ENCODE measurements at places on chromosomes 2 and 18.

DNA sequence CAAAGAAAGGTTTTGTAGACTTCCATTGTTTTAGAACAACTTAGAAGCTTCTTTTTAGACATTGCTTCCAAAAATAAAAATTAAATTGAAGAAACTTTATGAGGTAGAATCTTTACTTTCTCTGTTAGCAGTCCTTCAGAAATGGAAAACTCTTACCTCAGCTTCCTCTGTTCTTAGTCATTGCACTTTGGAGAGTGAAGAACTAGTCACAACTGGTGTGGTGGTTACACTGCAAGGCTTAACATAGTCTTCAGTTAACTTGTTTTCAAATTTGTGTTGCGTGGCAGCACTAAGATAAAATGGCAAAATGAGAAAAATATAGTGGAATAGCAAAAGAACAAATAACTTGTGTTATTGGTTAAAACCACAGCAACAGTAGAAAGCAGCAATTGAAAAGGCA is 332.6 kb downstream of the KIAA1328 start:
- no peak for DNase-seq

- no peak for DNase-seq
These were observed 12.2 kb upstream of the ATP6V1B1 start for GRCh38 chr2:70923378-70924015.

DNA sequence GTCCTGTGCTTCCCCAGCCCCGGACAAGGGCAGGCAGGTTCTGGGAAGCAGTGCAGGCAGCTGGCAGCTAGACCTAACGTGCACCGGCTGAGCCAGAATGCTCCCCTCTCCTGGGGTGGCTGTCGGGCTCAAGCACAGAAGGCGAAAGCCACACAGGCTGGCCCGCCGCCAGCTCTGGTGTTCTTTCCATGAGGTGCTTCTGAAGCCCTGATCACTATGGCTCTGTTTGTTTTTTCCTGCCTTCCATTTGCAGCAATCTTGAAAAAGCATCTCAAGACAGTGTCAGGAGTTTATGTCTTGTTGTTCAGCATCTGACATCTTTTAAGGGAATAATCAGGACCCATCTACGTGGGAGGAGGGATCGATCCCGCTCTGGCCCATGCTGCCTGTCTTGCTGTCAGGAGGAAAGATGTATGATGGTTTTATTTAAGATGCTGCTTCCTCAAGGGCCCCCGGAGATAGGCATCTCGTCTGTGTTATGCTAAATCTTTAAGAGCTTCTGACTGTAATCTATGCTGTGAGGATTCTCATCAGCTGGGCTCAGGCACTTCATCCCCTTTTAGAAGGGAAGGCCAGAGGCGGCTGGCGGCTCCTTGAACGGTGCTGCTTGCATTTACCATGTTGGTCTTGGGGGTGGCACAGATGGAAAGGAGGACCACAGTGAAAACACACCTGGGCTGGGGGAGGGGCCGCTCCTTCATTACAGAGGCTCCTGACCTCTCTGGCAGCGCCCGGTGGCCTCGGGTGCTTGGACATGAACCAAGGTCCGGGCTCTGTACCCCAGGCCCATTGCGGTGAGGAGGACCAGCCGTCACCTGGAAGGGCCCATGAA is 118.5 kb upstream of the HDAC4 start:
- DNase-seq = no peak

DNA sequence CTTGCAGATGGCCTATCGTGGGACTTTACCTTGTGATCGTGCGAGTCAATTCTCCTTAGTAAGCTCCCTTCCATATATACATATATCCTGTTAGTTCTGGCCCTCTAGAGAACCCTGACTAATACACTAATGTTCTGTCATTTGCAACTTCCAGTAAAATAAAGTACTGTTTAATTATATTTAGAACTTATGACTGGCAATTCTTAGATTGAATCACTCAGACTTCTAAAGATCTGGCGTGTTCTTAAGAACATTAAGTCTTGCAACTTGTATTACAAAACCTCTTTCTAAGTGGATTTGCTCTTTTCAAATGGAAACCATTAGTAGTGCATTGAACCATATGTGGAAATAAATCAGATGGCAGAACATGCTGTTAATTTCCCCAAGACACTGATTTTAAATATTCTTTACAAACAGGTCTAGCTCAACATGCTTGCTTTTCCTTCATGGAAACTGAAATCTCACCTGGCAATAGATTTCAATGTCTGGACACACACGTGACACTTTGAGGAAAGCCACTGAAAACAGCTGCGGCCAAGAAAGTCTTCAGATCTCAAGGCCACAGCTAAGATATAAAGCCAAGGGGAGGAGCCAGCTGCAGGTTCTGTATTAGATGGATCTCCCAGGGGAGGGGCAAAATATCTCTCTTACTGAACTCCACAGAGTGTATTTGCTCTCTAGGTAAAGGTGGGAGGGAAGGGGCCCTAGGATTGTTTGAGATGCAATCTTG is 50.6 kb downstream of the PMAIP1 start:
- DNase-seq = no peak

DNA sequence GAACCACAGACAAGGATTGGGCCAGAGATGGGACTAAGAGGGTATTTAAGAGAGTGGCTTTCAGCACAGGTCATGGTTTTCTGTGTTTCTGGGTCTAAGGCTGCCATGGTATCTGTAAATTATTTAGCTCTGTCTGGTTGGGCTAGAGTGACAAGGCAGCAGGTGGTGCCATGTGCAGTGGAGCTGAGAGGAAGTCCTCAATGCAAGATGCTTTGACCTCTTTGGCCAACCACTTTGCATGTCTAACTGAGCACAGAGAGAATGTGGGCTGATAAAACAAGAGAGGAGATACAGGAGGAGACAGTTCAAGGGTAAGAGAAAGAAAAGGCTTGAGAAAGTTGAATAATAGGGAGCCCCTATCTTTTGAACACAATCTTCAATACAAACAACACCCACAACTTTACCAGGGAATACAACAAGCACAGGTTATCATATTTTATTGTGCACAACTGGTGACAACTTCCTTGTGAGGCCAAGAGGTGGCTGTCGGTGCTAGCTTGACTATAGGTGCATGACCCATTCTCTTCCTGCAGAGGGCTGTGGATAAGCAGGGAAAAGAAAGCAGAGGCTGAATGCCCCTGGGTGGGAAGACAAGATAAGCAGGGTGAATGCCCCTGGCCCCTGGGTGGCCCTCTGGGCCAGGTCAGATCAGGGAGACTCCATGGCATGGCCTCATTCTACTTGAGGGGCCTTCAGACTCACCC is 12.3 kb downstream of the FLACC1 start:
- no peak for DNase-seq

- no peak for DNase-seq
These were observed 122.9 kb downstream of the MBP start for GRCh38 chr18:77009675-77010074.

DNA sequence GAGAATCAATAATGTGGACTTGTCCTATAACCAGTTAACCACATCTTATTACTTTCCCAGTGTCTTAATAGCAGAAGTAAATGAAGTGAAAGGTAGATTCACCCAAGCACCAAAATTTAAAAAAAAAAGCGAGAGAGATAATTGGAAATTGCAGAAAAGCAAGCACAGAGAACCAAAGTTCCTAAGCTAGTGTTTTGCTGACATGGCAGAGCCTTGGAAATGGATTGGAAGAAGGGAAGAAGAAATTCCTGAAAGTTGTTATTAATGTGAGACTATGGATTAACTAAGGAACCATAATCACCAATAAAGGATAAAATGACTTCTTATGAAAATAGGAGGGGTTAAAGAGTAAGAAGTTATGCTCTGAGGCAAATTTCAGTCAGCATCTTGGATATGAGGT is 384.4 kb downstream of the GALNT13 start:
- no peak for DNase-seq

DNA sequence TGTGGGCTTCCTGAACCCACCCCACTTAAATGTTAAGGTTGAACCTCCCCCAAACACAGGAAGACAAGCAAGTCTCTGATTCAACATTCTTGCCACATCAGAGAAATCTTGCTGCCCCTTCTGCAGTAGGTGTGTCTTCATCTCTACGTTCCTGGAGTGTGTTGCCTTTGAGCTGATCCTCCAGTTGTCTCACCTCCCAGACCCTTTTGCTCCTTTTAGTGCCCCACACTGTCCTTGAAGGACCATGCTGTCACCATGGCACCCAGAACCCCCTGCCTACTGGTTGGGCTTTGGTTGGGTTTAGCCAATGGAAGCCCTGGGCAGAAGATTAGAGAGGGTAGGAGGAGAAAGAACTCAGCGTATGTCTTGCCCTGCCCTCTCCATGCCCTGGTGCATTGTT is 10.7 kb downstream of the CAB39 start:
- DNase-seq = no peak

GRCh38 chr2:209525331-209525730 is 101.5 kb downstream of the MAP2 start:
- DNase-seq = no peak

DNA sequence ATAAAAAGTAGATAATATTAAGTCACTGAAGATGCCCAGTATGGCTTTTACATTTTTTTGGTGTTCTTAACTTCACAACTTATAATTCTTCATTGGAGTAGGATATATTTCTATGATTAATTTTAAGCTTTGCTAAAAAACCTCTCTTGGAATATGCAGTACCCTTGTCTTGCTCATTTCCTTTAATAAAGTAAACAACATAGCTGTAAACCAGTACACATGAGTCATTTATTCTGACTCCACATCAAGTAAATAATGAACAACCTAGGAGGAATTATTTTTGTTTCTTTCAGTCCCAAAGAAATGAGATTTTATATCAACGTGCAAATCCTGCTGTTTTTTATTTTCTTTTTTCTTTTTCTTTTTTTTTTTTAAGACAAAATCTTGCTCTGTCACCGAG is 869.1 kb downstream of the CNTNAP5 start:
- DNase-seq = no peak

- no peak for DNase-seq
These were observed 59.1 kb downstream of the EFEMP1 start for GRCh38 chr2:55864351-55865084.

DNA sequence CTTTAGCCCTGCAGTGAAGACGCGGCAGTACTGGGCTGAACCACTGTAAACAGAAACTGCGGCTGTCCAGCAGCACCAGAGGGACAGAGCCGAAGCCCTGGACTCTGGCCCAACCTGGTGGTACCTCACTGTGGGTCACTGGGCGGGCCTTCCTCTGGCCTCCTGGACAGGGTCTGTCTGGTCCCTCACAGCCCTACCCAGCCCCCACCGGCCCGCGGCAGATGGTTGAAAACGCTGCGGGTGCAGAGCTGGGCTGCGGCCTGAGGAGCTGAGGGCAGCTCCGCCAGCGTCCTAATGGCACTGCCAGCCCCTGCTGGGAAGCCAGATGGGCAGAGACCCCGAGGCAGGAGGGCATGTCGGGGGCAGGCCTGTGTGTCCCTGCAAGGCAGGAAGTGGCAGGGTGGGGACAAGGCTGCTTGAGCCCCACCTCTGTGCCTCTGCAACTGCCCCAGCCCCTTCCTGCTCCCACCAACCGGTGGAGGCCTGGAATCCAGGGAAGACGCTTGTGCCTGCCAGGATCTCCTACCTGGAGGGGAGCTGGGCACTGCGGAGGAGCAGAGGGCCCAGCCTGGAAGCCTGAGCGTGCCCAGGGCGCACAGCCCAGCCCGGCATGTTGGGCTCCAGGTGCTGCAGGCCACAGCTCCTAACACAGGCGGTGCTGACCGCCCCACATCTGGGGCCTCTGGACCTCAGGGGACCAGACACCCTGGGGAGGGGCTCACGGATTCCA is 36.3 kb downstream of the HS6ST1 start:
- no peak for DNase-seq

GRCh38 chr2:134869946-134870736 is 31.7 kb downstream of the ACMSD start:
- no peak for DNase-seq

GRCh38 chr18:78662879-78663278 is 316.7 kb upstream of the SALL3 start:
- no peak for DNase-seq

- DNase-seq = no peak
These were observed 859.8 kb downstream of the TRIB2 start for GRCh38 chr2:13576406-13577036.

DNA sequence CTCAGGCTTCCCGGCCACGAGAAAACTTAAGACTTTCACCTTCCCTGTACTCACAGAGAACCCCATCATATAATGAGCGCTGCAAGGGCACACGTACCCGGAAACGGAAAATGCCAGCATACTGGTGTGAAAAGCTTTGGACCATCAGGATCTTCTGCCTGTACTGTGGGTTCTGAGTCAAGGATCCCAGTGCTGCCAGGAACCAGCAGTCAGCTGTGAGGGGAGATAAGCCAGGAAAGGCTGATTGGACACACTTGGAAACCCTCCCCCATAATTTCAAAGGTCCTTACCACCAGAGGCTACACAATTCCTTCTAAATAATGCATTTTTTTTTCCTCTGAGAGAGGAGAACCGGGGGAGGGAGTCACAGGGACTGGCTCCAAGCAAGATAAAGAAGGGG is 31.4 kb downstream of the CAPN13 start:
- DNase-seq = no peak
